ENCODE measurements at places on chromosomes 1 and 21. TPM values are rescaled to one million over a fixed set of nuclear protein-coding genes. Genes with fewer than 3 reads are reported as not detected.

DNA sequence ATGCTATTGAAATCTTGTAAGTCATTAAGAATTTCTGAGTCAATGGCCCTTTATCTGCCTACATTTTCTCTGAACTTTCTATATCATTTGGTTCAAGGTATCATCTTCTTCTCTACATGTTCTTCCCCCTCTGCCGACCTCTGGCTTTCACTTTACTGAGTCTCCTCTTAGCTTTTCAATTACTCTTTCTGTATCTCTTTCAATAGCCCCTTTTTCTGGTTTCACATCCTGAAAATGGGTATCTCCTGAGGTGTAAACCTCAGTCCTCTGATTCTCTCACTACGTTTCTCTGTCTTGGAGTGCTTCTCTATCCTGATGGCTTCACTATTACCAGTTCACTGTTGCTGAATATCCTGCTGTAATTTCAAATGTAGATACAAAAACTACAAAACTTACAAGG lies 98.9 kb downstream of the LYST start:
- H3K27me3 ChIP-seq = no peaks in the 10 kb centered on the region
- no peaks in the 10 kb centered on the region for H3K36me3 ChIP-seq
- no peak overlapping the region for H3K4me3 ChIP-seq
- no peaks in the 10 kb centered on the region for H3K4me1 ChIP-seq

DNA sequence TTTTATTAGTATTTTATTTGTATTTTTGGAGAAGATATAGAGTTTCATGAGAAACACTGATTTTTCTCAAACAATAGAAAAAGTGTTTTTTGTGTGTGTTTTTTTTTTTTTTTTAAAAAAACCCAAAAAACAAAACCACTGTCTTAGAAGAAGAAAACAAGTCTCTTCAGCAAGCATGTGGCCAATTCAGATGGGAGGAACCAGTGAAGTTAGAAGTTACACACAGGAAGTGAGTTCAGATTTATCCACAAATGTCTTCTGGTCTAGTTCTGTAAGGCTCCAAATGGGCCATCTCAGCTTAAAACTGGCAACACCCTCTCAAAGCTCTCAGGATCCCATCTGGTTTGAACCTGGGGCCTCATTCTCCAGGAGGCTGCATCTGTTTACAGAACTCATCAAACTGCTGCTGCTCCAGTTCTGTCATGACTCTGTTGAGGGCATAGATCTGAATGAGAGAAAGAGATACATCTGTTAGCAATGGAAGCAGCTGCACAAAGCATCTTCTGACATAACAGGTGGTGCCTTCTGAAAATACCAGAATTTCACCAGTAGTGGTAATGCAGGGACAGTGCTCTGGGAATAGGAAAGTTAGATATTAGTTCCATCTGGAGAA lies 9.8 kb upstream of the ERMAP start:
- no peak overlapping the region for H3K27ac ChIP-seq
- H3K27me3 ChIP-seq = no peaks in the 10 kb centered on the region
- H3K4me1 ChIP-seq = no peaks in the 10 kb centered on the region
- H3K4me3 ChIP-seq = peak overlapping the region; percentile 25
- peaks cover 43% of the 10 kb centered on the region for H3K36me3 ChIP-seq

DNA sequence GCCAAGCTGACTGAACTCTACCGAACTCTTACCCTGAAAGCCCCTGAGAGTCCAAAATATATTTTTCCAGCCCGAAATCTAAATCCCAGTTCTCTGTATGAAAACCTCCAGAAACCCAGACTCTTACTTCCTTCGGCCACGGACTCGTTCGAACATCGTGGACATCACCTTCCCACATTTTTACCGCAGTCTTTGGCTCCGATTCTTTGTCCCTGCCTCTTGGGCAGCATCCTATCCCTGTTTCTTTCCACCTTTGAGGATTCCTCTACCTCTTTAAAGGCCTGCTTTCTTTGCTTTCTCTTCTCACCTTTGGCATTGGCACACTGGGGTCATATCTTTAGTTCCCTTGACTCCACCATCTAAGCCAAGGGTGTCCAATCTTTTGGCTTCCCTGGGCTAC lies 932 bp upstream of the USP24 start:
- H3K36me3 ChIP-seq = peaks cover 13% of the 10 kb centered on the region
- H3K4me1 ChIP-seq = peaks cover 51% of the 10 kb centered on the region
- no peak for DNase-seq
- H3K27ac ChIP-seq = peak overlapping the region; percentile 88
- peaks cover 7% of the 10 kb centered on the region for H3K27me3 ChIP-seq

- peaks cover under 1% of the 10 kb centered on the region for H3K36me3 ChIP-seq
- peaks cover 56% of the 10 kb centered on the region for H3K4me1 ChIP-seq
- no peak for DNase-seq
- H3K27ac ChIP-seq = peak overlapping the region; percentile 95
These were observed 138.5 kb downstream of the SLC45A1 start for GRCh38 chr1:8456308-8456912.

NBPF6 gene
- total RNA-seq = 0.28 TPM

S1PR1 gene
- total RNA-seq = 79.1 TPM

PTGER3 gene
- 6.5 TPM for total RNA-seq

NPHS2 gene
- not detected for total RNA-seq

SPATA46 gene
- total RNA-seq = not detected

KIF17 gene
- 1.8 TPM for total RNA-seq
